ENCODE measurements at places on chromosomes 4 and X.
A peak's percentile ranks its signal among the peaks of the same experiment; 100 is the strongest.

- no peak for DNase-seq
Observed at GRCh38 chr4:86961605-86962295, 26.9 kb downstream of the AFF1 start.

DNA sequence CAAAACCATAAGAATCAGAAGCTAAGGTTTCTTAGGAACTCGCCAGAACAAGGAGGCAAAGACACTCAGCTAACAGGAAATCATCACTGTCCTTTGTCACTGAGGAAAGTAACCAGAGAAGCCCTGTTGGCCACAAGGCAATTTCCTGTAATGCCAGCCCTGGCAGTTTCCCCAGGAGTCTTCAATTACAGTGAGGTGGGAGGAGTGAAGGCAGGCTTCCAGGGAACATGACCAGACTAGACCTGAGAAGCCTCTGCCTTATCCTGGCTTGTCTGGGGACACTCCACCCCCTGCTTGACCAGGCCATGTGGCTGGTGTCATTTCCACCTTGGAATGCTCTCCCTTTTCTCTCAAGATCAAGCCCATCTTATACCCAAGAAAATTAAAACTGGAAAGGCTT lies 125.3 kb downstream of the COL4A6 start:
- DNase-seq, result peak; percentile 67

DNA sequence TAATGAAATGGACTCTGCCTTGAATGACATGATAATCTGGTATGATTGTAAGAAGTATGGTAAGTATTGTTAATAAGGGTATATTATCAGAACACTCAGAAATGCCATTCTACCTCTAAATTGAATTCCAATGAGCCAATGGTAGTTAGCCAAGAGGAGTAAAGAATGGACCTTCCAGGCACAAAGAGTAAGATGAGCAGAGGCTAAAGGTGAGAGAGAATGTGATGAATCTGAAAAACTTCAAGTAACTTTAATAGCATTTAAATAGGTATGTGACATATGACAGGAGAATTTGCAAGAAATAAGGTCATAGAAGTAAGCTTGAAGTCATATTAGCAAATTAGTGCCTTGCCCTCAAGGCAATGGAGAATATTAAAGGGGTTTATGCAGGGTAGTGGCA lies 152.4 kb downstream of the BANK1 start:
- no peak for DNase-seq

DNA sequence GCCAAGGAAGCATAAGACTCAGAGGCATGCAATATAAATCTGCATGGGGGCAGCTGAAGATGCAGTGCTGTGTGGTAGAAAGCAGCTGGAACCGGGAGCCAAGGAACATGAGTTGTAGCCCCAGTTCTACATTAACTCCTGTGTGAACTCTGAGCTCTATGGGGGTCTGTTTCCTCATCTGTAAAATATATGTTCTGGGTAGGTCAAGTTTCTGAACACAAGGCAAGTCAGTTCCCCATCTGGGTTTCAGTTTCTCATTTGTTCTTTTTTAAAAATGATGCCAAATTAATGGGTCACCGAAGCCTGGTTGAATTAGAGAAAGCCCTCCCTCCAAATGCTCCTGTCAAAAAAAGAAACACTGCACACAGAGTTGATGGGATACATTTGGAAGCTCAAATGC lies 24.0 kb downstream of the UNC5C start:
- no peak for DNase-seq

DNA sequence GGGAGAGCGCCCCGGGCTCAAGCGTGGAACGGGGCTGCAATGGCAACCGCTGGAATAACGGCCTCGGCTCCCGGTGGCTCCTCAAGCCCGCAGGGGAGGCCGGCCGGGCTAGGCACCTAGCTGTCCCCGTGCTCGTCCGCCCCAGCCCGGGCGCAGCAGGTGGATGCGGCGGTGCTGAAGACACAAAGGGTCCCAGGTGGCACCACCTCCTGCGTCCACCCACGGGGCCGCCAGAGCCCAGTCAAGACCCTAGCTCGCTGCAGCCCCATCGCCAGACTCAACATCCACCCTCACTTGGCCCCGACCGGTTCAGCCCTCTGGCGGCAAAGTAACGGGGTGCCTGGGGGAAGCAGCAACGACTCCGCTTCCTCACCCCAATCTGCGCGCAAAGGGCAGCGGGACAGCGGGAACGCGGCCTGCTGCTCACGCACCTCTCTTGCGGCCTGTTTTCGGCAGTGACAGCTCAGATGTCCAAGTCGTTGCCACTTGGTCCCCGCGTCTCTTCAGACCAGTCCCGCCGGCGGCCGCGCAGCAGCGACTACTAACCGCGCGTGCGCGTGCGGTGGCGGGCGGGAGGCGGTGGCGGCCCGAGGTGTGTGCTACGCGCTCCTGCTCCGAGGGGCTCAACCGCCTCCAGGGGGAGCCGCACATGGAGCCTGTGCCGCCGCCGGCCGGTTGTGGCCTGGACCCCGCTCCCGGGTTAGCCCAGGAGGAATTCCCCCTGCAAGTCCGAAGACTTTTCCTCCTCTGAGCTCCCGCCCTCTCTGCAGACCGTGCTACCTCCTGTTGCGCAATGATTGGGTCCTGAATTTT lies at the start of gene CLGN:
CLGN (minus strand) TSS at position 543 of the 813 bp plus-strand sequence. CDS start 14,570 bp downstream, outside the sequence.
- peak; percentile 40 for DNase-seq

DNA sequence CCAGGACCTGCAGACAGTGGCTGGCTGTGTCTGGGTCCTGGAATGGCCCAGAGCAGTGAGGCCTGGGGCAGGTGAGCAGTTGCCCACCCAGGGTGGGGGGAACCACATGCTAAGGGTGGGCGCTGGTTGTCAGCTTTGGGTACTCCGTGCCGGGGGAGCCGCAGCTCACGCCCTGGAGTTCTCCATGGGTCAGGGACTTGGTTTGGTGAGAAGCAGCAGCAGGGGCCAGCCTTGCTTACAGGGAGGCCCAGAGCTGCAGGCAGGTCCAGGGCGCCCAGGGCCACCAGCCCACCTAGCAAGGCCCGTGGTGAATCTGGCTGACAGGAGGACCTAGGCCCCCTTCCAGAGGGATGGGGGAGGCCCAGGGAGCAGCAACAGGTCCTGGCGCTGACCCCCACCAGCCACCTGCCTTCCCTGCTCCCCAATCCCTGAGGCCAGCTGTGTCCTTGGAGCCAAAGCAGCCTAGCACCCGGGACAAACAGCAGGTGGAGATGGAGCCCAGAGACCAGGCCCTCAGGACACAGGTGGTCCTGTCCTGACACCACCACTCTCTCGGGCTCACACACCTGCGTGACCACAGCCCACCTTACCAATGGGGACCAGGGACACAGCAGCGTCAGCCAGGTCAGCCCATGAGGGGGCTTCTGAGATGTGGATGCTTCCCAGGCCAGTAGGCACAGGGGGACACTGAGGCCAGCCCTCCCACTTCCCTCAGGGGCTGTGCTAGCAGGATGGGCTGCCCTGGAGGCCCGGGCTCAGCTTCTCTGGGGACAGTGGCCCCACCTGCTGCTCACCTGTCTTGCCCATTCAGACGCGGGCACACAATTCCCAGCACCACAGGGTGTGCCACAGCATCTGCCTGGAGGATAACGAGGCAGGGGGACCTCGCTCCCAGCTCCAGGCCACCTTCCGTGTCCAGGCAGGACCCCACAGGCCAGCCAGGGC lies 3.5 kb downstream of the MXD4 start:
- no peak for DNase-seq

GRCh38 chrX:152024710-152025109 lies 50.2 kb upstream of the GABRE start:
- no peak for DNase-seq

DNA sequence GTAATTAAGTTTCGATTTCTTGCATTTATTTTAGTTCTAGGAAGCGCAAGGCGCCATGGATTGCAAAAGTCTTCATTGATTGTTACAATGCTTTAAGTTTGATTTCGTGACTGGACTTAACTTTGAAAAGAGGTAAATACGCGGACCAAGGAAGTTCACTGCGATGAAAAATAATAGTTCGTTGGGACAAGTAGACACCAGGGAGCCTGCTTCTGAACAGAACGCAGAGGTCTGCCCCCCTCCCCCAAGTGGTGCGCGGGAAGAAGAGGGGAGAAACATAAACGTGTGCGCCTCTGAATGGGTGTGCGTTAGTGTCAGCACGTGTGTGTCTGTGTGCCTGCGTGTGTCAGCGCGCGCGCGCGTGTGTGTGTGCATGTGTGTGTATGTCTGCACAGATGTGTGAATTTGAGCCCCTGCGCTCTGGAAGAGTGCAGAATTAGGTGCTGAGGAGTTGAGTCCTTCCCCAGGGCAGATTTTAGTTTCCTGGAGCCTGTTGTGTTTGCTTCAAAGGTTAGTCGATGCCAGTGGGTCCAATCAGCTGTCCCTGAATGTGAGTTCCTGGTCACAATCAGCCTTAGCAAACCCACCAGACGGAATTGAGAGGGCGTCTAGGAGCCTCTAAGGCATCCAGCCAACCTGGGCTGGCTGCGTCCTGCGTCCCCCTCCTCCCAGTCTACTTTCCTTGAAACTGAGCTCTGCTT lies 5.8 kb upstream of the POU4F2 start:
- DNase-seq, result no peak

DNA sequence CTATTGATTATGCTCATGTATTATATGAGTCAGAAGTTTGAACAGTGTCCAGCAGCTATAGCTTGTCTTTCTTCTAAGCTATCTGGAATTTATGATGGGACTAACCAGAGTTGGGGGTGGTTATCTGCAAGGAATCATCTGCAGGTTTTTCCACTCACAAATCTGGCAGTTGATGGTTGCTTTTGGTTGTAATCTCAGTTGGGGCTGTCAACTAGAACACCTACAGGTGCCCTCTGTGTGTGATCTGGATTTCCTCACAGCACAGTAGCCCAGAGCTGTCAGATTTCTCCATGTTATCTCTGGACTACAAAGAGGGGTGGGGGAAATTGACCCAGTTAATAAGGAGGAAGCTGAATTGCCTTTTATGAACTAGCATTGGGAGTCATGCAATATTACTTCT lies 51.4 kb upstream of the MAP9 start:
- no peak for DNase-seq

DNA sequence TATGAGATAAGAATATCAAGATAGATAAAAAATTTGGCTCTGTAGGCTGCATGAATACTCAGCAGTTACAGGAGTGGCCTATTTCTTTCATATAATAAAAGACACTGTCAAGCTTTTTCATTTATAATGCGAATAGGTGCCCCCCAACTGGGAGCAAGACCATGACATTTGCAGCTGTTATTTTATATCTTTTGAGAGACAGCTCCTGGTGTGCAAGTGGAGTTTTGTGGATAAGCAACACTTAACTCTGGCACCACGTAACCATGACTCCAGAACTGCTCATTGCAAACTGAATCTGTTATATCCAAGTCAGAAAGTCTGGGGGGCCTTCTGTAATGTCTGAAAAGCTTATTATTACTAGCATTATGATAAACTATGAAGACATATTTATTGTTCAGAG lies 1372.4 kb downstream of the C4orf33 start:
- no peak for DNase-seq

DNA sequence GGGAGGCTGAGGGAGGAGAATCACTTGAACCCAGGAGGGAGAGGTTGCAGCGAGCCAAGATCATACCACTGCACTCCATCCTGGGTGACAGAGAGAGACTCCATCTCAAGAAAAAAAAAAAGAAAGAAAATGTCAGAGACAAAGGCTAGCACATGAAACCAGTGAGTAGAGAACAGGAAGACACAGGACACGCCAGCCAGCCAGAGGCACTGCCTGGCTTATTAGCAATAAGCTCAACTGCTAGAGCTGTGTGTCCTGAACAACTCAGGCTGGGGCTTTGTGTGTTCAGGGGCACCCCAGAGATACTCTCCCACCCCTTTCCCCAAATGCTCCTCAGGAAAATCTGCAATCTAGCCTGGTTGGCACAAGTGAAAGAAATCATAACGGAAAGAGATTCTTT lies 60.0 kb downstream of the RHOH start:
- DNase-seq, result no peak

DNA sequence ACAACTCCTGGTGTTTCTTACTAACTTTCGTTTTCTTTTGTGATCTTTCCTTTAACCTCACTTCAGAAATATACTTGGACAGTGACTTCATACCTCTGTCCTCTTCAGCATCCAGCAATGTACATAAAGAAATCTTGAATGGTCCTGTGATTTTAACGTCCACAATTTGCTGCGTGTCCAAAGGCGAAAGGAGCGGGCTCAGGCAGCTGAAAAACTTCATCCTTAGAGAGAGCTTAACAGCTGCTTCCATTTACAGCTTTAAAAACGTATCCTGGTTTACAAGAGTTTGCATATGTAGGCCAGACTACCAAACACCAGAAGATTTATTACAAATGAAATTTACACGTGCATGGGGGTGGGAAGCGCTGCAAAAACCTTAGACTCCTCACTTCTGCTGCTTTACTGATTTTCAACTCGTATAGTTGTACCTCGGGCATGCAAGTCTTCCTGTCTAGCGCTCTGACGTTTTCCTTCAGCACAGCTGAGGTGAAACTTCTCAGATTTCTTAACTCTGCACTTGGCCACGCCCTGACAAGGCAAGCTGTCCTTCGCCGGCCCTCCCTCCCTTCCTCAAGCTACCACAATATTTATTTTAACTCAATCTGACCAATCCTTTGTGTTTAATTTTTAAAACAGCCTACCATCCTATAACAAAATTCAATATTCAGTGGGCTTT lies 406.4 kb downstream of the FAM47A start:
- peak; percentile 0 for DNase-seq

- DNase-seq, result no peak
Observed at GRCh38 chr4:138734746-138735145, 280.8 kb upstream of the NOCT start.

DNA sequence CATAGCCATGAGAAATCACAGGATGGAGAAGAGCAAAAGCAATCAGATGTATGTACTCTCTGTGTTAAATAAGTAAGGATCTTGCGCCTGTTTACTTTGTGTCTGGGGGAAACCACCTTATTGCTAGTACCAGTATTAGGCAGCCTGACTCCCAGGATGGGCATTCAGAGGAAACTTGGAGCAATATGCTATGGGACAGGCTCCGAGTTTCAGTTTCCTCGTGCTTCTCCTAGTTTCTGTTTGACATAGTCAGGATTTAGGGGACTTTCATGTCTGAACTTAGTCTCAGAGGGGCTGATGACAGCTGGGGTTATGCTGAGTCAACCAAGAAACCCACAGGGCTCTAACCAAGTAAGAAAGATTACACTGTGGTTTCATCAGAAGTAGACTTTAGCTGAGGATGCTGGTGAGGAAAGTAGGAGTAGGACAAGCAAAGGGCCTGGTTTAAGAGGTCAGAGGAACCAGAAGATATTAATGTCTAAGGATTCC lies 13.5 kb downstream of the NSUN7 start:
- DNase-seq, result no peak
